ENCODE measurements at places on chromosomes 16 and 17. TPM values are rescaled to one million over a fixed set of nuclear protein-coding genes. Genes with fewer than 3 reads are reported as not detected.

CCL17 gene
- not detected for total RNA-seq

ASPHD1 gene
- 87.0 TPM for total RNA-seq

HSD17B2 gene
- total RNA-seq, result 0.41 TPM

DNA sequence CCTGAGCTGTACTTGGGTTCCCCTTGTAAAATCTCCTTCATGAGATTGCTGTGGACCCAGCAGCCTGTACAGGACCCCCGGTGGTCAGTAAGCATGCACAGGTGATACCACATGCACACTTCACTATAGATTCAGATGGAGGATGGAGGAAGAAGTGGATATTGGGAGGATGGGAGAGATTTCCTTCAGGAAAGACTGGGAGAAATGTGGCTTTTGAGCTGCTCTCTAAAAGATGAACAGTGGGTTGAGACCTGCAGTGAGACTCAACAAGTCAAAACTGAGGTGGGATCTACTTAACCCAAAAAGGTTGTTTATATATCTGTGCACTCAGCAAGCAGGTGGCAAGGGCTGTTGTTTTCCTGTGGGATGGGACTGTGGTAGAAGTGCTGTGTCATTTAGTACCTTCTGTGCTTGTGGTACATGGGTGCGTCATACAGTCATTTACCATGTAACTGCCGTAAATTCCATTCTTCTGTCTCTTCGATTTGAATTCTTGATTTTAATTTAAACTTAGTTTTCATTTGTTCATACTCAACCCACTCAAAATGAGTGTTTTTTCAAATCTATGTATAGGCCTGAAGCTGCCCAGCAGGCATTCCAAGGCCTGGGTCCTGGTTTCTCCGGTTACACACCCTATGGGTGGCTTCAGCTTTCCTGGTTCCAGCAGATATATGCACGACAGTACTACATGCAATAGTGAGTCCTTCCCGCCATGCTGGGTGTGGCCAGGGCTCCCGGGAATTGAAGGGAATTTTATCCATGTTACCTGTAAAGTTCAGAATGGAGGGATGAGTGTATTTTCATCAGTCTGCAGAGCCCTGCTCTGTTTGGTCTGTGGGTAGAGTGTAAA lies 6.9 kb downstream of the HERPUD1 start:
- H3K36me3 ChIP-seq, result peaks cover 33% of the 10 kb centered on the region
- no peak for DNase-seq
- H3K4me1 ChIP-seq, result no peaks in the 10 kb centered on the region
- H3K27me3 ChIP-seq, result no peaks in the 10 kb centered on the region

- H3K27me3 ChIP-seq, result no peaks in the 10 kb centered on the region
- no peaks in the 10 kb centered on the region for H3K36me3 ChIP-seq
- no peaks in the 10 kb centered on the region for H3K4me1 ChIP-seq
- H3K4me3 ChIP-seq, result no peak overlapping the region
- DNase-seq, result no peak
These were observed 45.5 kb upstream of the CDC42EP4 start for GRCh38 chr17:73357318-73357717.

DNA sequence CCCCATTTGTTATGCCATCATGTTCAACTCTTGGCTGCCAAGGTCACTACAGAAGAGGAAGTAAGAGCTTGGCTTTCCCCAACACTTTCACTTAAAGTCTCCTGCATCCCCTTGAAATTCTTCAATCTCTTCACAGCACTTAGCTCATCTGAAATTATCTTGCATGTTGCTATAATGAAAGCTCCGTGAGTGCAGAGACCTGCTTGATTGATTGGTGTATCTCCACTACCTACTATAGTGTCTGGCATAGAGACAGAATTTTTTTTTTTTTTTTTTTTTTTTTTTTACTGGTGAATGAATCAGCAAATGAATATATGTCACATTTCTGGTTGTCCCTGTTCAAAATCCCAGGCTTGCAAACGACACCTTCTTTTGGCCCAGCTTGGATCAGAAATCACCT lies 1.9 kb upstream of the SDR42E1 start:
- no peak overlapping the region for H3K27ac ChIP-seq
- no peaks in the 10 kb centered on the region for H3K27me3 ChIP-seq
- H3K36me3 ChIP-seq, result peaks cover 4% of the 10 kb centered on the region
- H3K4me1 ChIP-seq, result no peaks in the 10 kb centered on the region
- H3K4me3 ChIP-seq, result no peak overlapping the region
- no peak for DNase-seq

Data from Panc1 (cell line).